ENCODE measurements at places on chromosomes 5 and 9.

- no peak for DNase-seq
These were observed 16.1 kb downstream of the B4GALT1 start for GRCh38 chr9:33151007-33151557.

- no peak for DNase-seq
These were observed 37.8 kb upstream of the NXNL2 start for GRCh38 chr9:88497224-88497623.

GRCh38 chr9:95981761-95982390 is 106.4 kb downstream of the ERCC6L2 start:
- no peak for DNase-seq

DNA sequence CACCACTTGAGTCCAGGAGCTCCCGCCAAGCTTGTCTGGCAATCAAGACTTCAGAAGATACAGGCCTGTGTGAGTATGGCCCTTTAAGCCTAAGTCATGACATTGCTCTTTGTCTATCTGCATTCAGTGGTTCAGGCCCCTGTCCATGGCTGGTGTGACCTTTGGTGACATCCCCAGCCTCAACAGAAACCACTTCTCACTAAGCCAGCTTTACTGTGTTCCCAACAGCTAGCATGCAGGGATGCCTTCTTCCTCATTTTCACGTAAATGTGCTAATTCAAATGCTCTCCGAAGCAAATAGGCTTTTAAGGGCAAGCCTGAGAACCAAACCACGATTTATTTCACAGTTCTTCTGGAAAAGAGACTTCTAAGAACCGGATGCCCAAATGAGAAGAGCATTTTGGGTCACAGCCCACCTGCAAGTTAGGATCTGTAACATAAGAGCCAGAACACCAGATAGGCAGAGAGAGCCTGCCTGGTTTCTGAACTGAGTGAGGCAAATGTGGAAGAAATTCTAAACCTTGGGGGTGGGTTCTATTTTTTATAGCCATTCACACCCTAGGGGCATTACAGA is 14.9 kb downstream of the CD180 start:
- DNase-seq: no peak

- no peak for DNase-seq
These were observed 53.4 kb upstream of the CCDC152 start for GRCh38 chr5:42703238-42703637.

DNA sequence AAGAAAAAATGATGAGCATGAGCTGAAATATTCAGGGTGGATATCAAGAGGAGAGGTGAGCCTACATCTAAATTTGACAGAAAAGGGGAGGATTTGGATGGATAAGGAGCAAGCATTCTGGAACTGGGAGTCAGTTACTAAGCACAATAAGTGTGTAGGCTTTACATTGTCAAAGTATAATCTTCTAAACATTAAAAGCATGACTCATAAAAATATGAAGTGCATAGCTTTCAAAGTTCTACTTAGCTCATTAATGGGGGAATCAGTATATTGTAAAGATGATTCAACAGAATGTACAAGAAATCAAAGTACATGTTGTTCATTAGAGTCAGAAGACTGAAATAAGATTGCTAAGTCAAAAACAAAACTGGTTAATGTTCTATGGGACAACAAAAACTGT is 248.0 kb upstream of the GAS1 start:
- DNase-seq: no peak

GRCh38 chr9:110799396-110799795 is 130.8 kb downstream of the MUSK start:
- DNase-seq: no peak

- DNase-seq: no peak
These were observed 8.9 kb upstream of the EPB41L4B start for GRCh38 chr9:109329638-109330258.

GRCh38 chr9:7405924-7406604 is 393.5 kb downstream of the DMAC1 start:
- DNase-seq: no peak

- no peak for DNase-seq
These were observed 47.7 kb downstream of the FNIP1 start for GRCh38 chr5:131749138-131749537.

DNA sequence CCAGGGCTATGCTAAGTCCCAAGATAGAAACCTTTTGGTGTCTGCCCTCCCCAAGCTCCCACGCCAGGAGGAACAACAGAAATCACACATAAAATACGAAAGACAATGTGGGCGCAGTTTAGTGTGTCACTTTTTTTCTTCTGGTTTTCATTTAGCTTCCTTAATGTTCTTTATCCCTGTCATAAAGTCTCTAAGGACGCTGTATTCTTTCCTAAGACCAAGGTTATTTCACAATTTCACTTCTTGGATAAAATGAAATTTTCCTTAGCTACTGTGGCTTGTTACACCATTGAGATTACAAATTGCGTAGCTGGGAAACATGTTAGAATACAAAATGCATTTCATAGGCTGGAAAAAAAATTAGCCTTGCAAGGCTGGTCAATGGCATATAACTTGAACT is 85.4 kb downstream of the GLIS3 start:
- no peak for DNase-seq

GRCh38 chr5:53482717-53483638 is 2.5 kb downstream of the FST start:
- no peak for DNase-seq

- DNase-seq: no peak
These were observed 123.5 kb downstream of the KCNIP1 start for GRCh38 chr5:170627271-170627670.

DNA sequence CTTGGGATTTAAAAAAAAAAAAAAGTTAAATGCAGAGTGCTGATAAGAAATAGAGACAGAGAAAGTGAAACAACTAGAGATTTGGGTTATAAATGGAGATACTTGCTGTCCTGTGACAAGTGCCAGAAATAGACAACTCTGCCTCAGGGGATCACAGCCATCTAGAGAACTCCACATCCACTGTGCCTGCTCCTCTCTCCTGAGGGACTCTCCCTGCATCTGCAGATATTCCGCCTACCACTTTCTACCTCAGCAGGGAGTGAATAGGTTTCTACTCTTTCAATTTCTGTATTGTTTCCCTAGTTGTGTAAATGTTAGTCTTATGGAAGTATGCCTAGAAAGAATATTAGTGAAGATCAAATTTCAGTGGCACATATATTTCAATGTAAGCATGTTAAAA is 307.2 kb downstream of the HTR1A start:
- no peak for DNase-seq

- DNase-seq: no peak
These were observed 32.4 kb downstream of the CDC42SE2 start for GRCh38 chr5:131296213-131296672.

DNA sequence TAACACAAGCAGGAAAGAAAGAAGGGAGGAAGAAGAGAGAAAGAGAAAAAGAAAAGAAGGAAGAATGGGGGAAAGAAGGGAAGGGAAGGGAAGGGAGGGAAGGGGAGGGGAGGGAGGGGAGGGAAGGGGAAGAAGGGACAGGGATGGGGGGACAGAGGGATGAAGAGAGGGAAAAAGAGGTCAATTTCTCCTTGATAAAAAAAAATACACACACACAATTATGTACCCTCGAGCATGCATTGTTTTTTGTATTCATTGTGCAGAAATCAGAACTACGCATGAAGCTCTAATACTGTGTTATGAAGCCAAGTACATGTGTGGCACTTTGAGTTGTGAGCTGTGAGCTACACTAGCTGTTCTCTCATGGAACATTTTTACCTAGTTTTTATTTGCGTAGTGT is 274.9 kb upstream of the CDH18 start:
- DNase-seq: no peak

GRCh38 chr5:103774721-103775120 is 212.1 kb upstream of the NUDT12 start:
- DNase-seq: no peak

- no peak for DNase-seq
These were observed 272.8 kb downstream of the CWC27 start for GRCh38 chr5:65041296-65042158.

GRCh38 chr5:17249029-17249634 is 31.7 kb downstream of the BASP1 start:
- no peak for DNase-seq

DNA sequence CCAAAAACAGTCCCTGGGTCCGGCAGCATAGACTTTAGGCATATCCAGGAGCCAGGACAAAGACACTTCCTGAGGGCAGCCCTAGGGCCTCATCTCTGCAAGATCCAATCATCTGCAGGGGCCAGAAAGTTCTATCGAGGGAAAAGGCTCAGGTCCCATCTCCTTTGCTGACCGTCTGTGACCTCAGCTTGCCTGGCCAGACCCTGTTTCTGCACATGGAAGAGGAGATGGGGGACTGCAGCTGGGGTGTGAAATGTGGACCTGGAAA is 51.0 kb upstream of the FCN1 start:
- no peak for DNase-seq

DNA sequence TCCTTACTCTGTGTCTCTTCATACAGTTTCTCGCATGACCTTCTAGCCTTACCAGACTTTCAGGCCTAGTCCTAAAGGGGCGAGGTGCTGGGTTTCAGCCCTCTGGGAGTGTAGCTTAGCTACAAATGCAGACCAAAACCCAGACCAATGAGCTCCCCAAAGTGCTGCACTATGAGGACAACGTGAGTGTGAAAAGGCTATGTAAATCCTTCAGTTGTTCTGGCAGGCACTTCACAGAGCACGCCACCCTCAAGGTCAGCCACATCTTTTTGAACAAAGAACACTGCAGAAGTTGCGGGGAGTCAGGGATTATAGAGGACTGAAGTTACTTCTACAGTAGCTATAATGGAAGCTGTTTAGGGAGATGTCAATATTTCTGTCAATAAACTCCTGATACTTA is 301.7 kb downstream of the MARCHF11 start:
- no peak for DNase-seq

GRCh38 chr5:80382488-80382887 is 25.4 kb upstream of the ZFYVE16 start:
- no peak for DNase-seq

DNA sequence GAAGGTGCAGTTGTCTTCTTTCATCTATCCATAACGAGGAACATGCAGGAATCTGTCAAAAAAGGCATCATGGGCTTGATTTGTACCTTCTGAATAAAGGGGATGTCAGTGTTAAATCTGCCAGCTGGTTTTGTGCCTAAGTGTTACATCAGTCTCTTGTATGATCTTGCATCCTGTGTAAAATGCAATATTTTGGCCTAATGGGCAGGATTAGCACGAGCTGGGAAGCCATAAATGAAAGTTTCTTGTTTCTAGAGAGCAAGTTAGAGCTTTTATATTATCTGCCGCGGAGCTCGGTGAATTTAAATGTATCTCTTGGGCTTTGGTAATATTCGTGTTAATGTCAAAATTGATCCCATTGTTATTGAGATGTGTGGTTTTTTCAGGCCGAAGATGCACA is 526.1 kb upstream of the WWC1 start:
- no peak for DNase-seq

- DNase-seq: no peak
These were observed 68.7 kb downstream of the DENND1A start for GRCh38 chr9:123861086-123861755.

GRCh38 chr5:138032028-138032571 is 779 bp downstream of the FAM13B start:
- DNase-seq: no peak

- DNase-seq: no peak
These were observed 173.4 kb downstream of the SLF1 start for GRCh38 chr5:94791829-94792228.

DNA sequence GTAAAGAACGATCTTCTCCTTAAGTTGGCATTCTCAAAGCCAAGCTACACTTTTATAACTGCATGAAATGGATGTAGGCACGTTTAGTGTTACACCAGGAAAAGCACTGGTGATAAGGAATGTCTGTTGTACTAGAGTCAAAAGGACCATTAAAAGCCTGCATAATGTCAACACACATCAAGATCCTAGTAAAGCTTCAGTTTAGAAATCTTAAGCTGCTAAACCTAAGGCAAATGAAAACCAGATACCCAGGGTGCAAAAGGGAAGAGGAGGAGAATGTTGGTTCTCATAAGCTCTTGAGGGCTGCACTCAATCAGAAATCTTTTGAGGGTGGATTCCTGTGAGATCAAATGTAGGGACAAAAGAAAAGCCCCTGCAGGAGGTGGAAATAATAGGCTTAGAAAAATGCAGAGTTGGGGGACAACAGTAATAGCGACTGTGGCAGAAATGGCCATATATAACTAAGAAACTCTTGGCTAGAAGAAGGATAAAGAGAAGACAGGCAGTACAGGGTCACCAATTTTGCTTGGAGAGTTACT is 148.2 kb downstream of the FBXL17 start:
- DNase-seq: no peak

GRCh38 chr5:75142566-75143136 is 90.3 kb upstream of the GCNT4 start:
- no peak for DNase-seq

DNA sequence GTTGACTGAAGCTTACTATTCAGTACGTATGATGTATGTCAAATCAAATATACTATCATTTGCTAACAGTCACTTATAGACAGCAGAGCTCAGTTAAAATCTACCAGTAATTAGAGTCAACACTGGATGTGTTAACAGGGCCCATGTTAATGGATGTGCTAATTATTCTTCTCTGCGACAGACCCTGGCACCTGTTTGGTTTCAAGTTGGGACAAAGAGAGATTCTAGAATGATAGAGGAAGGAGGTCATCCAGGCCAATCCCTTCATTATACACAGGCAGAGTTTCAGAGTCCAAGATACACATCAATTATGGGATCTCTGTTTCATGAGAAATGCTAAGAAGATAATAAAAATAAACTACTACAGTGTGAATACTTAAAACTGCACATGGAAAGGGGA is 615.0 kb downstream of the ZNF608 start:
- DNase-seq: no peak

- DNase-seq: no peak
These were observed 101.9 kb downstream of the SLC28A3 start for GRCh38 chr9:84238652-84239051.

DNA sequence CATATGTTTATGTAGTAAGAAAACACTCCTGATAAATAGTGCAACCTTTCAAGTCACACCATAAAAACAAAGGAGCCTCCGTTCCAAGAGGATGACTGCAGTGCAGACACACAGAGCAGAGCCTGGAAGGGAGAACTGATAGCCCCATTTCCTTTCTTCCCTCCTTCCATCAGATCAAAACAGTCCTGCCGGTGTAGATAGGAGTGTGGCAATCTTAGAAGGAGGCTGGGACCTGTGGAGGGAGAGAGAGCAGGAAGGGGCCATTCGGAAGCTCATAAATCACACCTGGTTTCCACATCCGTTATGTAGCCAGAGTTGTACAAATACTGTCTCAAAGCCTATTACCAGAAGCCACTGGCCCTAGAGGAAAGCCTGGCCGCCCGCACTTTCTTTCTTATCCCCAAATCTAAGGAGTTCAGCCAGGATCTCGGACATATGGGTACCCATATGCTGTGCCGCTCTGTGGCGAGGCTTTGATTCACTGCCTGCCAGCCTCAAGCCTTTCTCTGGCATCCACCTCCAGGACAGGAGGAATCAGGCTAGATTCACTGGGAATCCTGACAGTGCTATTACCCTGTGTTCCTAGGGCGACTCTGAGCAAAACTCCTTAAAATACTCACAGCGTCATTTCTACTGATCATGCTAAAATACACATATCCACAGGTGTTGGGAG is 26.9 kb downstream of the DAP start:
- no peak for DNase-seq

DNA sequence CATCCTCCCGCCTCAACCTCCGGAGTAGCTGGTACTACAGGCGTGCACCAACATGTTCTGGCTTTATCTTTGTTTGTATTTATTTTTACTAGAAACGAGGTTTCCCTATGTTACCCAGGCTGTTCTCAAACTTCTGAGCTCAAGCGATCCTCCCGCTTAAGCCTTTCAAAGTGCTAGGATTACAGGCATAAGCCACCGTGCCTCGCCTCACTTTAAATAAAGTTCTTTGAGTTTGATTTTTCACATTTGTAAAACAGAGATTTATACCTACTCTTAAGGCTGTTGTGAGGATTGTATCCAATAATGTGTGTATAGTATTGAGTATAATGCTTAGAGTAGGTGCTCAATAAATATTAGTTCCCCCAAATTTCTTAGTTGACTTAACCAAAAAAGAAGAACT is 75.7 kb downstream of the MEF2C start:
- DNase-seq: no peak

Measured in activated naive CD4-positive, alpha-beta T cell (primary cell).